ENCODE measurements at places on chromosomes 11 and 22. TPM values are rescaled to one million over a fixed set of nuclear protein-coding genes. Genes with fewer than 3 reads are reported as not detected.

DNA sequence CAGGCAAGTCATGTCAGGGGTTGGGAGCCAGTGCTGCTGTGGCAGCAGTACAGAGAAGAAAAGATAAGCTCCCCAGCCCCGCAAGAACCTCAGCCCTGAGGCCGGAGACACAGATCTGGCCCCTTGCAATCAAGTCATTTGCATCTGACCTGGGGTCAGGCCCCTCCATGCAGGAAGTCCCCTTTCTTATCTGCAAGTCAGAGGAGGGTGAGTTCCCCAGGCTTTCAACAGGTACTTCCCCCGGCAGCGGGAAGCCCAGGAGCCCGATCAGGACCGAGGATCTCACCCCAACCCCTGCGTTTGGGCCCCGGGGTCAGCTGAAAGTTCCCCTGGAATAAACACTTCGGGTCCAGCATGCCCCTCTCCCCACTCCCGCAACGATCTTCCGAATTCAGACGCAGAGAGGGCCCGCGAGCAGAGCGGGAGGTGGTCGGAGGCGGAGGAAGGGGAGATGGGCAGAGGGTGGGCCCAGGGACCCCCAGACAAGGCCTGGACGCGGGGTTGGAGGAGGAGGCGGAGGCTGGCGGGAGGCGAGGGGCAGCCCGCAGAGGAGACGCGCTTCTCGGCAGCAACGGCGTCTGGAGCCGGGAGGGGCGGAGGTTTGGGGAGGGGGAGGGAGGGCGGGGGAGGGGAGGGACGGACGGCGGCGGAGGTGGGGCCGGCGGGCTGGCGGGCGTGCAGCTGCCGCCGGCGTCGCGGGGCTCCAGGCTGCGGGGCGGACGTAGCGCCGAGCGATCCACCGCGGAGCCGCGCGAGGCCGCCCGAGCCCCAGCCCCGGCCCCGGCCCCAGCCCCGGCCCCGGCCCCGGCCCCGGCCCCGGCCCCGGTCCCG, at the start of gene TSPAN18:
TSS of gene TSPAN18 (plus strand) at position 680 of the 831 bp plus-strand sequence. CDS start 179,455 bp downstream, outside the sequence.
- DNase-seq, result no peak

DNA sequence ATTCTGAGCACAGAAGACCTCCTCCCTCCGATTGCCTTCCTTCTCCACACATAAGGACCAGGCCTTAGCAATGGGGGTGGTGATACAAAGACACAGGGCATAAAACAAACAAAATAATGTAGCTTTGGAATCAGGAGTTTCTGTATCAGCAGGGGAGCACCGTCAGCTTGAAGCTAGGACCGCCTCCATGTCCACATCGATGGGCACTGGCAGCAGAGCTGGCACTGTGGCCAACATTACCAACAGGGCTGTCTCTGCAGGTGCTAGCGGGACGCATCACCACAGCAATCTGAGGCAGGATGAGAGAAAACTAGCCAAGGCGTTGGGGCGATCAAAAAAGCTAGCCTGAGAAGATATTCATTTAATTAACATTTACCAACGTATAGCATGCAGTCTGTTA, 201.4 kb downstream of the MAML2 start:
- DNase-seq, result no peak

- no peak for DNase-seq
These were observed 170.1 kb upstream of the B3GAT1 start for GRCh38 chr11:134581966-134582769.

DNA sequence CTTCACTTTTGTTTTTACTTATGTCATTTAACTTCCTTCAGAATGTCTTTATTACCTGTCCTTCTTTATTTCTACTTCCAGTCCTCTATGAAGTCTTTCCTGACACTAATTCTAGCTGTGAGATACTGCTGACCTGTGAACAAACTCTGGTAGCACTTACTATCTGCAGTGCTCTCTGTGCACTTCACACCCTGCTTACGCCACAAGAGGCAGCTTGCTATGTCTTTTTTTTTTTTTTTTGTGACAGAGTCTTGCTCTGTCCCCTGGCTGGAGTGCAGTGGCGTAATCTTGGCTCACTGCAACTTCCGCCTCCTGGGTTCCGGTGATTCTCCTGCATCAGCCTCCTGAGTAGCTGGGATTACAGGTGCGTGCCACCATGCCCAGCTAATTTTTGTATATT, 10.7 kb downstream of the STIM1 start:
- no peak for DNase-seq

DNA sequence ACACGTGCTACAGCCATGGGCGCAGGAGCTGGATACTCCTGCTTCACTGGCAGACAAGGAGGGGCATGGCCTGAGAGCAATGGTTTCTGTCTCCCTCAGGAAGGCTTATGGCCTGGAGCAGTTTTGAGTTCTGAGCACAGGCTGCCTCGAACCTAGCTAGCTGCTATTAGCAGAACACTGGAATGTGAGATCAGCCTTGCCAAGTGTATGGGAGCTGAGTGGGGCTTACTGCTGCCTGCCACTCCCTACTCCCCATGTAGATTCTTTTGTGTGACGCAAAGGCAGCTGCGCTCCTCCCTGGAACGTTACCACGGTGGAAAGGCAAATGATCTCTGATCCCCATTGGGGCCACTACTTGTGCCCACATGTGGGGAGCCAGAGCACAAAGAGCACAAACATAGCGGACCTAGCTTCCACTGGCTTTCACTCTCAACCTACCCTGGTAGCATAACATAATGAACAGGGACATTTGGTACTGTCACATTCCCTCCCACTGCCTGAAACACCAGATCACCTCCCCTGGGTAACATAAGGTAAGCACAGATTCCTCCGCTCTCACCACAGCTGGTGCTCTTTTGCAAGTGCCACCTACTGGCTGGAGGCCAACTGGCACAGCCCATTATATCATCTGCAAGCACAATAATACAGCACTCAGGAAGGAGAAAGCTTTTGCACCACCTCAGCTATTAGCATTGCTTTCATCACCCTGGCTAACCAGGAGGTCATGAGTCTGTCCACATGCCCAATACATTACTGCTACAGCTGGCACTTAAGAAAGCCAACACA, 84.6 kb upstream of the GUCY1A2 start:
- no peak for DNase-seq

- no peak for DNase-seq
These were observed 55.2 kb upstream of the MYEOV start for GRCh38 chr11:69238573-69239351.

DNA sequence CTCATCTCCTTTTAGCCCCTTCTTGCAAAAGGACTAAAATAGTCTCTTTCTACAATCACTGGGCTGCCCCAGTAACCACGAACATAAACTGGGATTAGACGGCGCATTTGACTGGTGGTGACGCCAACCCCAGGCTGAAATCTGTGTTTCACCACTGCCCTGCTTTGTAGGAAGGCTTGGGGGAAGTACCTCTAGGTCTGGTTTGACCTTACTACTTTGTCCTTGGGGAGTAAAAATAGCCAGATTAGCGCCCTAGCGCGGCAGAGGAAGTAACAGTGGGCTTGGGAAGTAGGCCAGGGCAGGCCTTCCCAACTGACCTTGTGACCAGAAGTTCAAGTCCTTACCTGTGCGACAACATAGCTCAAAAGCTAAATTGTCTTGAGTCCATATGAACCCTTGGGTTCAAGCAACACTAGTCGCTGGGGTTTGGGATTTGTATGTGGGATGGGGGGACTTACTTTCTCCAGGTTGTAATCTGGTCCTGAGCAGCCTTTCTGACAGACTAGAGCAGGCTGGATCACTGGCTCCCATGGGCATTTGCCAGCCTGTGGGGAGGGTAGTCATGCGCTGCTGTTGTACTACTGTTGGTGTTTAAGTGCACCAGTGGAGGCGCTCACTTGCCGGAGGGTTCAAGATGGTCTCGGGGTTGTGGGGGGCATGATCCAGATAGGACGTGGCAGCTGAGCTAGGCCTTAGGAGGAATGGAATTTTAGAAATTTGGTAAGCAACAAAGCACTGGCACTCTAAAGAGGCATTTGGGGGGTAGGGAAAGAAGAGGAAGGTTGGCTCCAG, 953 bp upstream of the PACS1 start:
- DNase-seq, result no peak

- DNase-seq, result no peak
These were observed 26.2 kb downstream of the OR2AG2 start for GRCh38 chr11:6745465-6746015.

DNA sequence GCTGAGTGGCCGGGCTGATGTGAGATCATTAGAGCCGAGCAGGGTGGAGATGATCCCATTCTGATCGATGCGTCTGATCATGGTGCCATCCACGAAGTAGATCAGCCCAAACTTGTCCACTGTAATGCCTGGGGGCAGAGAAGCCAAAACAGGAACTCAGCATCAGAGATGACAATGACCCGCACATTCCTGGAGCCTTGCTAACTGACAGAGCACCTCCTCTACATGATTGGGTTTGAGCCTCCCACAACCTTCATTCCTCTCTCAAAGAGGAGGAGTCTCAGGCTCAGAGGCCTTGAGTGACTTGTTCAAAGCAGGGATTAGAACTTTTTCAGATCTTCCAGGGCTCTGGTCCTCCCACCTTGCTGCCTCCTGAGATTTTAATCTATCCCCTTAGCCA, 133.7 kb upstream of the NARS2 start:
- DNase-seq, result no peak

DNA sequence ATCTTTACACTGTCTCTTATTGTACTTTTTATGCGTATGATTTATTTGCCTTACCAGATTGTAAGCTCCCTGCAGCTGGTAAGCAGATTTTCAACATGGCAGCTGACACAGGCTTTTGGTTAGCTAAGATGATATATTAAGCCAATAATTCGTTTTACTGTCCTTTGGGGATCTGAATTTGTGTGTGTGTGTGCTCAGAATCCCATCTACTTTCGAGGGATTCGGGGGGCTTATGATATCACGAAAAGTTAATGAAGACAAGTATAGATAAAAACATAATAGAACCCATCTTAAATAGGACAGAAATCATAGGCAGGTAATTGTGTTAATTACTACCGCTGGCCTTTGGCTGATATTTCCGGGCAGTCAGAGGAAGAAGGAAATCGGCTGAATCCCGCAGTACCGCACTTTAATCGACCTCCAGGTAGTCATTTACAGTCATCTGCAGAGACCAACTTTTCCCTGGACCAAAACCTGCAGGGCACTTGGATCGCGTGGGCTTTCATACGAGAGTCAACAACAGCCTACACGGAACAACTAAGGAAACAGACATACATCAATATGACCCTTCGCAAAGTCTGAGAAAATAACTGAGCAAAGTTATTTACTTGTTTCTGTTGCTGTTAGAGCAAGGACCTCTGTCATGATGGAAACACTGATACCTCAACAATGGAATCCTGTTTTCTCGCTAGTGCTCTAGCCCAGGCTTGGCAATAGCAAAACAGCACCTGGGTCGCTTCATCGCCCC, 802 bp downstream of the KBTBD3 start:
- DNase-seq, result no peak

DNA sequence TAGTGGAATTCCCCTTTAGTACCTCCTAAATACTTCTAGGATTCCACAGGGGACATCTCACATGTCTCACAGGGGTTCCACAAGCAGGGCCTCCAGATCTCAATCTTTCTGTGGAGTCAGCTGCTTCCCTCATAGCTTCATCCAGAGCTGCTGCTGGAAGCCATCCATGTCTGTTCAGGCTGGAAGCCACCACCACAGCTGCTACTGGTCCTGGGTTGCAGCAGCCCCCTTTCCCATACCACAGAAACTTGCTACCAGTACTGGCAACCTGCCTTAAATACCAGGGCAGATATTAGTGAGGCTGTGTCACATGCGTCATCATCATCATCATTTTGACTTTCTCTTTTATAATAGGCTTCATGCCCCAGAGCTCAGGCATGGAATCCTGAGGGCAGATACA, 242.7 kb upstream of the NCAM1 start:
- no peak for DNase-seq

DNA sequence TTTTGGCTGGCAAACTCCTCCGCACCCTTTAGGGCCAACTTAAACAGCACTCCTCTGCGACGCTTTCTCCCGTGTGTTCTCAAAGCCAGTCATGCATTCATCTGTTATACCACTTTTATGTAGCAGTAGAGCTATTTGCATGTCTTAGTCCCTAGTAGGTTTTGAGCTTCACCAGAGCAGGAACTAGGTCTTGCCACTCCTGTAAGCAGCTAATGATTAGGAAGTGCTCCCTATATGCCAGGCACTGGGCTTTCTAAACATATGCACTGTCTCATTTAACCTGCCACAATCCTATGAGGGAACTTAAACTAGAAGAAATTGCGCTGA, 180.8 kb downstream of the DBX1 start:
- no peak for DNase-seq

GRCh38 chr11:18254781-18255361, 6.4 kb upstream of the SAA2 start:
- DNase-seq, result no peak

GRCh38 chr11:116641561-116642045, 131.2 kb downstream of the BUD13 start:
- DNase-seq, result no peak

DNA sequence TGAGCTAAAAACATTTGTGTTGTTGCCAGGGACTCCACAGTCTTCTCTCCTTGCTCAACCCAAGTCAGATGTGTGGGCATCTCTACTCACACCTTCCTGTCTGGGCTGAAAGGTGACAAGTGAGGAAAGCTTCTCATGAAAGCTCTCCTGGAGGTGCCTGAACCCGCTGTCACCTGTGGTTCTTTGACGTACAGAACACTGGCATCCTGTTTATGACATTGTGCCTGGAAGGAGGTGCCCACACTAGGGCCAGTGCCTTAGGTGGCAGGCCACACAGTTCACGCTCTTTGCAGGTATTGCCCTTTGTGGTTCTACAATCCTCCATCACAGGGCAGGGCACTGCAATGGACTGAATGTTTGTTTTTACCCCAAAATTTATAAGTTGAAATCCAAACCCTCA, 108.5 kb downstream of the CD44 start:
- no peak for DNase-seq

GRCh38 chr22:24731761-24732160, 42.8 kb downstream of the PIWIL3 start:
- no peak for DNase-seq

DNA sequence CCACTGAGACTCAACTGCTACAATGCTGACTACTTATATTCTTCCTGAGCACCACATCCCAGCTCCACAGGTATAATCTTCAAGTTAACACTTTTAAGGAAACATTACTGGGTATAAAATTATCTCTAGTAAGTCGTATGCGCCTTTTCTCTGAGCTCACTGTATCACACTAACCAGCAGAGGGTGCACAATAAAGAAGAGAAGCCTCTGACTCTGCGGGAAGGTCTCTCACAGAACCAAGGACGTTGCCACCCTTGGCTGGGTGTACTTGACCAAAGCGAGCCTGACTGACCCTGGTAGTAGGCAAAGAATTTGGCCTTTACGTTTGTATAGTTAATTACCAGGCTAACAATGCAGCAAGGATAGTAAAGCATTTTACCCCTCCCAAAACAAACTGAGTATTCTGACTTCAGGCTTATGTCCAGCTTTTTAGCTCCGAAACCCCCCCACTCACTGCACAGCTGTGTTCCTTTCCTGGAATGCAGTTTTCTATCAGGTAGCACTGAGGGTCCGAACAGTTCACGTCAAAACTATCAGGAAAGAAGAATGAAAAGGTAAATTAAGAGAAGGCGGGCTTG, at the start of gene BTBD18:
TSS of gene BTBD18 (minus strand) at position 144 of the 578 bp plus-strand sequence. CDS start 631 bp downstream, outside the sequence.
- DNase-seq, result no peak

GRCh38 chr22:48630848-48631247, 1196.8 kb downstream of the BRD1 start:
- no peak for DNase-seq

The MMP10 gene
- 0.97 TPM for polyA plus RNA-seq

The CLDN5 gene
- 0.05 TPM for polyA plus RNA-seq

The EIF3F gene
- polyA plus RNA-seq, result 297 TPM

The C11orf86 gene
- not detected for polyA plus RNA-seq

The SDHAF2 gene
- polyA plus RNA-seq, result 71.6 TPM

The STK33 gene
- 8.3 TPM for polyA plus RNA-seq

The MS4A8 gene
- polyA plus RNA-seq, result not detected

The CSNK1E gene
- 109 TPM for polyA plus RNA-seq

The CFL1 gene
- 1,822 TPM for polyA plus RNA-seq
